ENCODE measurements at places on chromosomes 6 and 20.

GRCh38 chr20:53809728-53810365, 216.2 kb upstream of the ZNF217 start:
- no peak for DNase-seq

GRCh38 chr6:133568970-133569889, 319.7 kb upstream of the TCF21 start:
- DNase-seq = peak; percentile 2

DNA sequence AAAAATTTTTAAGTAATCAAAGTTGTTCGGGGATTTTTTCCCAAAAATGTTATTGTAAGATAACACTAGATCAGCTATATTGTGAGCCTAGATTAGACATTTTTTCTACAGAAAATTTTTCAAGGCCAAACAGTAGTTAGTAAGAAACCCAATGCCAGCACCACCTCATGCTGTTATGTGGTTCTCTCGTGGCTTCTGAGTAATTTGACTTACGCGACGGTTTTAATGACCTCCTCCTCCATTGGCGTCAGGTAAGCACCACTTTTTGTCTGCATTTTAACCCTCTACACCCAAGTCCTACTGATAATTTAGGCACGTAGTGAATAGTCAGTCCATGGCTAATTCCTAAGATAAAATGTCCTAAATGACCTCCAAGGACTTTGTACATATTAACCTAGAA, 9.7 kb downstream of the RPS6KA2 start:
- DNase-seq = no peak

GRCh38 chr20:17872434-17872833, 96.2 kb downstream of the SNX5 start:
- no peak for DNase-seq

- no peak for DNase-seq
Observed at GRCh38 chr6:108353853-108354252, 59.0 kb downstream of the AFG1L start.

GRCh38 chr20:17530716-17531664, at the start of gene BFSP1:
BFSP1 (minus strand) TSS chr20:17531379; CDS start chr20:17531329, 50 bp downstream.
- peak; percentile 44 for DNase-seq

DNA sequence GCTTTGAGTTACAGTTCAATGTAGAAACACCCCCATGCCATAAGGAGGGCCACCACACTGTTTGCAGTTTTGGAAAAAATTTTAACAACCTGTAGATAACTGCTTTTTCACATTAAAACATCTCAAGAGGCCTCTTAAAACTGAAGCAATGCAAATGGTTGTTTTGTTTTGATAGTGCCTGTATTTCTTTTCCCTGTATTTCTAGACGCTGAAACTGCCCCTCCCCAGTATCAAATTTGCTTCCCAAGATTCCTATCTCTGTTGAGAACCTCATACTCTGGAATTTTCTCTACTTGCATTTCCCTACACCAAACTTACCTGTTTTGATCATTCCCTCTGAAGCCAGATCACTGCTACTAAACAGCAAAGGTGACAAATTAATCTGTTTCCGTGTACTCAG, 98.5 kb downstream of the PHACTR1 start:
- no peak for DNase-seq

GRCh38 chr20:10369723-10370090, 64.3 kb downstream of the MKKS start:
- DNase-seq = no peak

DNA sequence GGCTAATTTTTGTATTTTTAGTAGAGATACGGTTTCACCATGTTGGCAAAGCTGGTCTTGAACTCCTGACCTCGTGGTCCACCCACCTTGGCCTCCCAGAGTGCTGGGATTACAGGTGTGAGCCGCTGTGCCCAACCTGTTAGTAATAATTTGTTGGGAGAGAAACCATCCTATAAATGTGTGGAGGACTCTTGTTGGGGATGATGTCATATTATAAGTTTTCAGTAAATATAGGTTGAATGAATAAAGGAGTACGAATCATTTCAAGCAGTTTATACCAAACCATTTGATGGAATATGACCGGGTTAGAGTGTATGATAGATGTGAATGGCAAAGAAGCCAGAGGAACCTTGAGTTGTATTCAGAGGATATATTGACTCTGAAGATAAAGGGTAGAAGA, 240.8 kb downstream of the SAMD5 start:
- DNase-seq = no peak

DNA sequence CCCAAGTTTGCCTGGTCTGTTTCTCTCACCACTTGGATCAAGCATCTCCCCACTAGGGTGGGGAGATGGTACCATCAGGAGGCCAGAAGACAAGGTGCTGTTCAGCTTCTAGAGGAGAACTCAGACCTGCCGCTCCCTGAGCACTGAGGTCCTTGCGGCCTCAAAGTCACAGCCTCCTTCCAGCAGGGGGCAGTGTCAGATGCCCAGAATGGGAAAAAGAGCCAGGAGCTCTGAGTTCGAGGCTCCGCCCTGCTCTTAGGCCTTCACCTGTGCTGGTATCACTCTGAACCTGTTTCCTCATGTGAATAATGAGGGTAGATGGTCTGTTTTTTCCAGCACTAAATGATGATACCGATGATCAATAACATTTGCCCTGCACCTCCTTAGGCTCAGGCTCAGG, 68.7 kb downstream of the TOX2 start:
- DNase-seq = peak; percentile 30

- no peak for DNase-seq
Observed at GRCh38 chr6:87791982-87792381, 89.9 kb upstream of the AKIRIN2 start.

DNA sequence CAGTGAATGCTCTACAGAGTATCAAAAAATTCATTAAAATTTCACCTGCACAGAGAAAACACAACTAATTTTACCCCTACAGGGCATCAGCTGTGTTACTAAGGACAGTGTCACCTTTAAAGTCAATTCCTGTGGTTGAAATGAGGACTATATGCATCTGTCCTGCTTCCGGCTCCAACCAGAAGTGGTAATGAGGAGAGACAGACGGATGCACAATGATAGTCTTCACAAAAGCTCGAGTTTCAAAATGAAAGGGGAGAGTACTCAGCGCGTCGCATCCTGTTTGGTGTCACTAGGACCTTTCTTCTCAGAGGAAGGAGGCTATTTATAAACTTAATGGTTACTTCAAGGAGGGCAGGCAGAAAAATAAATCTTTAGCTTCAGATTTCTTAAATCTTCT, 86.5 kb downstream of the LYRM4 start:
- DNase-seq = peak; percentile 4

DNA sequence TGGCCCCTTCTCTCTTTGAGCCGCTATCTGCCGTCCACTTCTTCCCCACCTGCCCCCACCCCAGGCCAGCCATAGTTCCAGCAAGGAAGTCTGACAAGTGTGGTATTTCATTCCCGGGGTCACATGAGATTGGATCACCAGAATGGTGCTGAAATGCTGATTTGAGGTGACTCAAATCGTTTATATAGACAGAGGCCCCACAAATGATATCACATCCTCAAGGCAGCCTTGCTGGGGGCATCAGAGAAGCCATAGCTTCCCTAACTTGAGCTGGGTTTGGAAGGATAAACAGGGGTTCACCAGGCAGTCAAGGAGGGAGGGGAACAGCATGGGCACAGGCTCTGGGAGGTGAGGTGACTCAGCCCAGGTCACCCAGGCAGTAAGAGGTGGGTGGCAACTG, 9.9 kb downstream of the SDCBP2 start:
- DNase-seq = no peak

DNA sequence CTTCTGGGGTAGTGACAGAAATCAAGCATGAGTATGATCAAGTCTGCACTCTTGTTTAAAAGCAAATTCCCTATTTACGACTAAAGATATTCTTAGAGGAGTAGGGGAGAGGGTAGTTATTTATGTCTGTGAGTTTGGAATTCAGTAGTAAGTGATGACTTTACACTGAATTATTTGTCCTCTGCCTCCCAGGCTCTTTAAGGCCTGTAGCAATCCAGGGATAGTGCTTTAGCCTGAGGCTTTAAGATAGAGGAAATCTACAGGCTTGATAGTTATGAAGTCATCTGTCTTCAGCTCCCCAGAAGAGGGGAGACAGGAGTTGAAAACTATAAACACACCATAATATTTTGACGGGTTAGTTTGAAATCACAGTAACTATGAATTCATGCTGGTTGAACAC, 664.5 kb downstream of the EPM2A start:
- DNase-seq = no peak

GRCh38 chr20:60851826-60852704, 400.0 kb upstream of the CDH4 start:
- DNase-seq = no peak

DNA sequence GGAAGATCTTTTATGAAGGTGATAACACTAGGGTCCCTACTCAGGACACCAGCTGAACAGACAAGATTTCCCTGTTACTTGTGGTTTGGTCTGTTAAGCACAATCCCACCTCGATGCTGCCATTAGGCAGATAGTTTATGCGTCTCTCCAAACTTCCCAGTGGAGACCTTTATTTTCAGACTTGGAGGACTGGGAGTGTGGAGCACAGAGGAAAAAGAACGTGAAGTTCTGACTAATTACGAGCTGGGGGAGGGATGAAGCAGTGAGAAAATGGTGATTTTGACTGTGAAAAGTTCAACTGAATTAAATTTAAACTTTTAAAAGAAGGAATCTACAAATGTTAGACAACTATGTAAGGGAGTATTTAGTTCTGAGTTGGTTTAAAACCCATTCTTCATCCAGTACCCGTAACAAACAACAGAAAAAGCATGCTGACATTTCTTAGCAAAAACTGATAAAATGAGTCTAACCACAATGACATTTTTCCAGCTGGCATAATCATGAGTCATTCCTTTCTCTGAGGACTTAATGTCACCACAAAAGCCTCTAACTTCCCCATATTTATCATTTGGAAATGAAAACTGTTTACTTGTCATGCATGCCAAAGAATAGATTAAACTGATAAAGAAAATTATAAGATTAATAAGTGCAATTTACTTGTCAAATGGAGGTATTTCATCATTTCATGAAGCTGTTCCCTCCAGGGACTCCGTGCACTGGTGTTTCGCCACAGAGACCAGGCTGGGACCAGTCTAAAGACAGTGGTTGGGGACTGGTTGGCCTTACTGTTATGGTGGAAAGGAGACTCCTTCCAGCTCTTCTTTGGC, 113.3 kb upstream of the SSTR4 start:
- no peak for DNase-seq

- no peak for DNase-seq
Observed at GRCh38 chr6:130834482-130835251, 7.5 kb downstream of the SMLR1 start.

GRCh38 chr6:91340896-91341395, 754.1 kb upstream of the MAP3K7 start:
- no peak for DNase-seq

DNA sequence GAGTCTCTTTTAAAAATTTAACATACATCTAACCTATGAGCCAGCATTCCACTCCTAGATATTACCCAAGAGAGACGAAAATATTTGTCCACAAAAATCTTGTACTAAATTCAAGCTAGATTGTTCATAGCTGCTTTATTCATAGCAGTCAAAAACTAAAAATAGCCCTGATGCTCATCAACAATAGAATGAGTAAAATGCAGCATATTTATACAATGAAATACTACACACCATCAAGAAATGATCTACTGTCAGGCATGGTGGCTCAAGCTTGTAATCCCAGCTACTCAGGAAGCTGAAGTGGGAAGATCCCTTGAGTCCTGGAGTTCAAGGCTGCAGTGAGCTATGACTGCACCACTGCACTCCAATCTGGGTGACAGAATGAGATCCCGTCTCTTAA, 22.0 kb upstream of the SRC start:
- DNase-seq = no peak

- DNase-seq = no peak
Observed at GRCh38 chr6:131156411-131156810, 21.1 kb downstream of the AKAP7 start.

- no peak for DNase-seq
Observed at GRCh38 chr6:111829581-111829980, 43.7 kb downstream of the FYN start.

GRCh38 chr6:90397929-90398674, 101.5 kb upstream of the BACH2 start:
- DNase-seq = peak; percentile 72

GRCh38 chr20:23131766-23132165, 45.6 kb upstream of the CD93 start:
- no peak for DNase-seq

DNA sequence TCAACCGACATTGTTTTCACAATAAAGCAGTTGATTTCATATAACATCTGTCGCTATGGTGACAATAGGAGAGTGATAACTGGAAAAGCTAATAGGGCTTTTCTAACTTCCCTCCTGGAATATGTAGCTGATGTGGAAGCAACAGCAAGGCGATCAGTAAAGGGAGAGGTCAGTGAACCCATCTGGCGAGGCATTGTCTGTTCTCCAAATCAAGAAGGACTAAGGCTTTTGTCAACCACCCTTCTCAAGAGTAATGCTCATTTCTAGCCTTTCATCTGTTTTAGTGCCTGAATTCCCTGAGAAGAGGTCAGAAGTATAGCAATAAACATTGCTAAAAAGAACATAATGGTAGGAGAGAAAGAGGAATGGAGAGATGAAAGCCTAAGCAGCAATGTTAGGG, 201.3 kb downstream of the AKAP7 start:
- no peak for DNase-seq

GRCh38 chr6:125802943-125803377, 12.2 kb downstream of the NCOA7 start:
- no peak for DNase-seq

GRCh38 chr6:122931916-122932315, 64.1 kb upstream of the CLVS2 start:
- DNase-seq = no peak

DNA sequence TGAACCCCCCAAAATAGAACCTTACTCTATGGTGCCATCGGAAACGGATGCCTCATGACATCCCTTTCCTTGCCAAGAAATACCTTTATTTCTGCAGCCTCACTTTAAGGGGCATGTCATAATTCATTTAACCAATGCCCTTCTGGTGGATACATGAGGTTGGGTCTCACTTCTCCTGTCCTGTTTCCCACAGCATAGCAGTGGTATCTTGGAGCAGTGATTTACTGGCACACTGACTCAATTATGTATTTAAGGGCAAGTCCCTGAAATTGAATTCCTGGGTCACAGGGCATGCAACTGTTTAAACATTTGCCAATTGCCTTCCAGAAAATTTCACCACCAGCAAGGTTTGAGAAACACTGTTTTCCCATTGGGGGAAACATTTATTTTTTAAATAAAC, 639 bp upstream of the LBP start:
- no peak for DNase-seq

GRCh38 chr6:141552031-141552430, 580.7 kb upstream of the GJE1 start:
- no peak for DNase-seq

- DNase-seq = no peak
Observed at GRCh38 chr6:87237804-87238203, 82.4 kb downstream of the ZNF292 start.

All from stimulated activated CD4-positive, alpha-beta T cell treated with anti-CD3 and anti-CD28 coated beads, Interleukin-12 subunit alpha, Interleukin-12 subunit beta, amount 100 ng/mL, for 4 hours (primary cell).